ENCODE measurements at places on chromosomes 5 and 9.

DNA sequence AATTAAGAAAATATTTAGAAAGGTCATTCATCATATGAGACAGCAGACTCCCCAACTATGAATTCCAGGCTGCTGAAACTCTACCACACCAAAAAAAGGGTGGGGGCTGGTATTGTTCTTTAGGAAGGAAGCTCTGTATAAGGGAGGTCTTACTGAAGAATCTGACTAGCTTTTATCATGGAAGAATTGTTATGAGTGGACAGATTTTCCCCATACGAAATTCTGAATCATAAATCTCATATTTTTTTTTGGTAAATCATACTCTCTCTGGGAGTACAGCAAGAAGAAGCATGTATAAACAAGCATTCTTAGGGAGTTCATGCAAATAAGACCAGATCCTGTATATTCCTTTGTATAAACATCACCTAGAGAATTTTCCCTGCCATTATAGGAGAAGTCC, 220.0 kb downstream of the SLC12A2 start:
- H3K36me3 ChIP-seq: peaks cover 91% of the 10 kb centered on the region
- H3K27me3 ChIP-seq: no peaks in the 10 kb centered on the region
- no peak overlapping the region for H3K4me3 ChIP-seq
- DNase-seq: no peak

DNA sequence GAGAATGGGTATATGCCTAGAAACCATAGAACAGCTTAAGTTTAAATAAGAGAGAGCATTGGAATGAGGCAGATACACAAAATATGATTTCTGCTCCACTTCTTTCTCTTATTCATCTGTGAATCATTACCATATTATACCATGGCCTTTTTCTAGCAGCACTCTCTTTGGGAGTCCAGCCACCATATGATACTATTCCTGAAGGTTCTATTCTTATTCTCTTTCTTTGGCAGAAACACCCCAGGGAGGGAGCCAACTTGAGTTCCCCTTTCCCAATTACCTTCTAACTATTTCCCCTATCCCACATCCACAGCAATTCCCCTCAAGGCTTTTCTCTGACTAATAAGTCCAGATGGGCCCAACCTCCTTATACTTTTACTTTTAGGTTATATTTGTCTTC, 55.9 kb downstream of the NDUFAF2 start:
- H3K4me3 ChIP-seq: no peak overlapping the region
- DNase-seq: no peak
- no peak overlapping the region for H3K27ac ChIP-seq
- H3K27me3 ChIP-seq: no peaks in the 10 kb centered on the region
- no peaks in the 10 kb centered on the region for H3K36me3 ChIP-seq
- H3K4me1 ChIP-seq: no peaks in the 10 kb centered on the region

DNA sequence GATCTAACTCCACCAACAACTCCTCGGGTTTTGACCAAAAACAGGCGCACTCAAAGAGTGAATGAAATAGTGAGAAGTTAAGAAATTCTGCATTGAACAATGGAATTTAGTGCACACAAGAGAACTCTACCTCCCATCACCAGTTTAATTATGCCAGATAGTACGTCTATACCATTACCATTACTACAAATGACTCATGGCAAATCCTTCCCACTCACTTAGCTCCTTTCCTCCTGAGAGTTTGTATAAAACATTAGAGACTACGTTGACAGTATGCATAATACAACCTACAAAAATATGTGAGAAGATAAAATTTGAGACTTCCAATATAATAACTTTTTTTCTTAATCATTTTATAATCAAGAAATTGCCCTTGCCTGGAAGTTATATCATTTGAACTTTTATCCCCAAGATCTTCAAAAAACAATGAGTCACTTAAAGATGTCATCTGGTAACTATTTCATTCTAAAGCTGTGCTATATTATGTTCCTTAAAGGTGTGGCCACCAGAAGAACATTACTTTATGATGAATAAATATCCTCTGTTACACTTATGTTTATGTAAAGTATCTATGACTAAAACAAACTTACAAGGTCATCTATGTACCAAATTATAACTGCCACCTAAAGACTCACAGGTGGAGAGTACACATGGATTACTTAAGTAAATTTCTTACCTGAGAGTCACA, 297.9 kb upstream of the PTGER4 start:
- H3K27me3 ChIP-seq: no peaks in the 10 kb centered on the region
- no peak for DNase-seq

GRCh38 chr5:150640311-150641005, at the start of gene SYNPO:
Gene SYNPO (plus strand): TSS chr5:150640660. CDS start chr5:150648276, 7,616 bp downstream.
- no peaks in the 10 kb centered on the region for H3K36me3 ChIP-seq
- no peaks in the 10 kb centered on the region for H3K27me3 ChIP-seq
- peaks cover 79% of the 10 kb centered on the region for H3K4me1 ChIP-seq

GRCh38 chr5:94830520-94830919, 212.1 kb downstream of the SLF1 start:
- no peak for DNase-seq
- no peak overlapping the region for H3K4me3 ChIP-seq
- H3K36me3 ChIP-seq: no peaks in the 10 kb centered on the region
- H3K4me1 ChIP-seq: no peaks in the 10 kb centered on the region
- no peak overlapping the region for H3K27ac ChIP-seq

- DNase-seq: no peak
- H3K36me3 ChIP-seq: no peaks in the 10 kb centered on the region
- H3K4me1 ChIP-seq: no peaks in the 10 kb centered on the region
- H3K4me3 ChIP-seq: no peak overlapping the region
- no peak overlapping the region for H3K27ac ChIP-seq
Measured at GRCh38 chr5:98723061-98723460, 50.4 kb upstream of the RGMB start.

DNA sequence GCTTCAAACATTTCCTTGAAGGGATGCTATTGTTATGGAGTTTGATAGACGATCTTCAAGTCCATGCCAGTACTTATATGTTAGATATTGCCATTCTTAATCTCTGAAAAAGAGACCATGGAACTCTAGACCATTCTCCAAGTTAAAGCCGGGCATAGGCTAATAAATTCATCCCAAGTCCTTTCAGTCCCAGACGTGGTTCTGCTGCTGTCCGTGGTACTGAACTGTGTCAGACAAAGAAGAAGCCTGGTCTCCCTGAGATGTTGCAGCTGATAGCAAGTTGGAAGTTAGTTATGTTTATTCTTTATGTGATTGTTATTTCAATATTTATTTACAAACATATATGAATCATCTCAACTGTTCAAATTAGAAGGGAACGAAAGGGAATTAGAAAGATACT, 158.7 kb downstream of the NMUR2 start:
- no peaks in the 10 kb centered on the region for H3K27me3 ChIP-seq
- H3K27ac ChIP-seq: no peak overlapping the region
- DNase-seq: no peak
- no peak overlapping the region for H3K4me3 ChIP-seq

GRCh38 chr5:154095904-154096303, 57.1 kb downstream of the MFAP3 start:
- H3K4me3 ChIP-seq: no peak overlapping the region
- H3K27ac ChIP-seq: no peak overlapping the region
- peaks cover 22% of the 10 kb centered on the region for H3K27me3 ChIP-seq
- DNase-seq: no peak
- H3K36me3 ChIP-seq: no peaks in the 10 kb centered on the region

GRCh38 chr9:132411091-132411508, 1.1 kb downstream of the CFAP77 start:
- peaks cover 3% of the 10 kb centered on the region for H3K4me1 ChIP-seq
- H3K27ac ChIP-seq: no peak overlapping the region
- H3K36me3 ChIP-seq: no peaks in the 10 kb centered on the region
- peaks cover 38% of the 10 kb centered on the region for H3K27me3 ChIP-seq

DNA sequence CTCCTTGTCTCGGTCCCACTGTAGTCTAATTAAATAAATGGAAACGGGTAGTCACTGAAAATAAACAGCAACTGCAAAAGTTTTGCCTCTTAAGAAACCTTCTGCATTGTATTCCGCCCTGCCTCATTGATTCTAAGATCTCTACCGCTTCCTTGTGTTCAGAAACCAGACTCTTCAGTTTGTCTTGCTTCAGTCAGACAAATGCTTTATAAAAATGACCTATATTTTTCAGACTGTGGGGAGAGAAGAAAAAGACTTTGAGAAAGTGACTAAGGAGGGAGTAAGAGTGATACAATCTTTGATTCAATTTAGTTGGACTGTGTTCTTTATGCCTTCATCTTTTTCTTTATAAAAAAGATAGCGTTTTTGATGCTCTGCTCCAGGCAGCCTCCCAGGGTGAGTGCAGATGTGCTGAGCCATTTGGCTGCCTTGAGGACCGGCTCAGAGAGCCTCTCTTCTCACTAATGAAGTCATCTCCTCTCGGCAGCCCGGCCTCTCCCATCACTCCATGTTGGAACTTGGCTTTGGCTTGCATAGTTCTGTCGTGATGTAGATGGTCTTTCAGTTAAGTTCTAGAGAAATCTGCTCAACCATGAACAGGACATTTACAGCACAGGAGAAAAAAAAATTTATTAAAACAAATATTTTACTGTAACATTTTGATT, 4.0 kb upstream of the VCAN start:
- H3K4me1 ChIP-seq: no peaks in the 10 kb centered on the region
- no peak for DNase-seq
- H3K27me3 ChIP-seq: peaks cover 77% of the 10 kb centered on the region
- H3K36me3 ChIP-seq: no peaks in the 10 kb centered on the region
- H3K4me3 ChIP-seq: no peak overlapping the region

DNA sequence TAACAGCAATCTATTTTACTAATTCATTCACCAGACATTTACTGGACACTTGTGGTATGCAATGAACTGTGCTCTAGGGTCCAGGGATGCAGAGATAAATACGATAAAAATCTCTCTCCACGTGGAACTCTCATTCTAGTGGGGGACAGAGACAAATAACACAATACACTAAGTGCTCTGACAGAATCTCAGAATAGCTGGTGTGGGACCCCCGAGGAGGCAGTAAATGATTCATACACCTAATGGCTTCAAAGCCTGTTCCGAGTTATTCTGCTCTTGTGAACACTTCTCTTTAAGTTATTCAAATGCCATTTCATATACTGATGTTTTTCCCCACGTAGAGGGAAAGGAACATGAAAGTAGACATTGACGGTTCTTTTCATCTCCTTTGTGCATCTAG, 302.0 kb upstream of the PDE4D start:
- no peak overlapping the region for H3K27ac ChIP-seq
- no peaks in the 10 kb centered on the region for H3K36me3 ChIP-seq
- no peak overlapping the region for H3K4me3 ChIP-seq
- no peak for DNase-seq
- peaks cover 4% of the 10 kb centered on the region for H3K27me3 ChIP-seq

GRCh38 chr5:89582768-89583339, 699.9 kb upstream of the MEF2C start:
- H3K27ac ChIP-seq: no peak overlapping the region
- no peak for DNase-seq
- H3K4me3 ChIP-seq: no peak overlapping the region

GRCh38 chr5:78077369-78078068, 217.0 kb downstream of the AP3B1 start:
- H3K27ac ChIP-seq: no peak overlapping the region
- no peaks in the 10 kb centered on the region for H3K4me1 ChIP-seq
- DNase-seq: no peak
- no peaks in the 10 kb centered on the region for H3K27me3 ChIP-seq

- DNase-seq: no peak
- peaks cover 7% of the 10 kb centered on the region for H3K36me3 ChIP-seq
- no peak overlapping the region for H3K27ac ChIP-seq
- H3K27me3 ChIP-seq: no peaks in the 10 kb centered on the region
Measured at GRCh38 chr5:54541823-54542783, 24.5 kb downstream of the SNX18 start.

GRCh38 chr9:134187110-134187531, 22.8 kb upstream of the RNU6ATAC start:
- DNase-seq: no peak
- H3K27ac ChIP-seq: no peak overlapping the region
- no peaks in the 10 kb centered on the region for H3K4me1 ChIP-seq
- H3K36me3 ChIP-seq: no peaks in the 10 kb centered on the region

GRCh38 chr9:557601-558201, 283.8 kb upstream of the DMRT1 start:
- no peaks in the 10 kb centered on the region for H3K27me3 ChIP-seq
- DNase-seq: no peak
- H3K27ac ChIP-seq: peak overlapping the region; percentile 19

- H3K4me3 ChIP-seq: no peak overlapping the region
- no peaks in the 10 kb centered on the region for H3K4me1 ChIP-seq
- no peaks in the 10 kb centered on the region for H3K27me3 ChIP-seq
- DNase-seq: no peak
- H3K27ac ChIP-seq: no peak overlapping the region
Measured at GRCh38 chr5:157327771-157328170, 61.8 kb downstream of the CYFIP2 start.
